Glomerular endothelial cell (primary cell): ENCODE measurements at places on chromosomes 16 and 17. TPM values are rescaled to one million over a fixed set of nuclear protein-coding genes. Genes with fewer than 3 reads are reported as not detected.
A peak's percentile ranks its signal among the peaks of the same experiment; 100 is the strongest.

Gene TMED6
- total RNA-seq, result not detected in 2 replicates

Gene TEX19
- not detected in 2 replicates for total RNA-seq

Gene XYLT2
- 40.1 and 45.8 TPM in 2 replicates for total RNA-seq

Gene G6PC1
- total RNA-seq, result not detected in 2 replicates

Gene P2RX1
- total RNA-seq, result not detected in 2 replicates

Gene TMEM100
- 0.12 TPM in 1 of 2 replicates, not detected in the other for total RNA-seq

Gene NPIPA8
- not detected in 2 replicates for total RNA-seq

Gene SDR42E1
- 3.5 and 6.6 TPM in 2 replicates for total RNA-seq

Gene CACNA1G
- total RNA-seq, result not detected in 2 replicates

Gene OR4D1
- not detected in 2 replicates for total RNA-seq

Gene EPX
- not detected in 2 replicates for total RNA-seq

DNA sequence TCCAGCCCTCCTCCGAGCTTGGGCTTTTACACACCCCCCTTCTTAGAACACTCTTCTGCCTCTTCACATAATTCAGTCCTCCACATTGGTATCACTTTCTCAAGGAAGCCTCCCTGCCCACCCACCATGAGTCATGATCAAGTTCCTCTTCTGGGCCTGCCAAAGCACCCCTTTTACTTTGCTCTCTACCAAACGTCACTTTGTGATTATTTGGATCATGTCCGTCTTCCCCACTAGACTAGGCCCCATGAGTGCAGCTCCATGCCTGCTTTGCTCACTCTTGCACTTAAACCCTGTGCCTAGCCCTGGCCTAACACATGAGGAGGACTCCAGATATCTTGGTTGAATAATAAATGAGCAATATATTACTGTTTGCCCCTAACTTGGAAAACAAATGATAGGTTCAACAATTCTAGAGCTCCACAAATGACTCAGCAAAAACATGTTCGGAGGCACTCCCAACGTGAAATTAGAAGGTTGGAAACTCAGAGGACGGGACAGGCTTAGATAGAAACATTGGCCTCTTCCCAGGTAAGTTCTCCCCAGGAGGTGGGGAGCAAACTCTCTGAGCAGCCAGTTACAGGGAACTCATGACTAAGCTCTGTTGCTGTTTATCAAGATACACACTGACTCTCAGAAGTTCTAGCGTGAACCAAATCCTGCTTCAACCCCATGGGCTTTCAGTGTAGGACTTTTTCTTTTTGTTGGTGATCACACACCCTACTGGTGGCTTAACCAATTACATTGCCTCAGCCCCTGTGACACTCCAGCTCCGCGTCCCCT, 28.3 kb downstream of the G6PC1 start:
- peak; percentile 90 for DNase-seq

DNA sequence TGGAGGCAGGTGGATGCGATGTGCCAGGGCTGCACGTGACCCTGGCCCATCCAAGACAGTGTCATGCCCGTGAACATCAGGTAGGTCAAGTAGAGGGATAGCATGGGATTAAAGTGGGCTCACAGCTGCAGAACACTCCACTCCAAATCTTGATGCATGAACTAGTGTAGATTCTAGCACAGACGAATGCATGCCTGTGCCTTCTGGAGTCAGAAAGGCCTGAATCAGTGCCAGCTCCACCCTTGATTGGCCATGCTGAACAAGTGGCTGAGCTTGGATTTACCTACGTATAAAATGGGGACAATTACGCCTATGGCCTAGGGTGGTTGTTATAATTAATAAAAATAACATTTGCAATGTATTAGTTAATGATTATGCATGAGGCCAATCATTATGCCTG, 10.6 kb downstream of the IRX3 start:
- DNase-seq, result no peak

DNA sequence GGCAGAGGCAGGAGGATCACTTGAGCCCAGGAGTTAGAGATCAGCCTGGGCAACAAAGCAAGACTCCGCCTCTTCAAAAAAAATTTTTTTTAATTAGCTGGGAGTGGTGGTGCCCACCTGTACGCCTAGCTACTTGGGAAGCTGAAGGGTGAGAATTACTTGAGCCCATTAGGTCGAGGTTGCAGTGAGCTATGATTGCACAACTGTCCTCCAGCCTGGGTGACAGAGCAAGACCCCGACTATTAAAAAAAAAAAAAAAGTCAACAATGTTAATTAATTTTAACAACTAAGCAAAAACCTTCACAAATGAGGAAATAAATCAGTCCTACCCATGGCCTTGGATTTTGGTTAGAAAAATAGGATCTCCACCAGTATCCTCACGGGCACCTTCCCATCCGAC, 5.4 kb downstream of the DHX58 start:
- DNase-seq, result no peak

GRCh38 chr17:18278867-18279266, 18.4 kb downstream of the MIEF2 start:
- DNase-seq, result no peak

GRCh38 chr16:47013910-47014309, 40.4 kb upstream of the DNAJA2 start:
- no peak for DNase-seq

DNA sequence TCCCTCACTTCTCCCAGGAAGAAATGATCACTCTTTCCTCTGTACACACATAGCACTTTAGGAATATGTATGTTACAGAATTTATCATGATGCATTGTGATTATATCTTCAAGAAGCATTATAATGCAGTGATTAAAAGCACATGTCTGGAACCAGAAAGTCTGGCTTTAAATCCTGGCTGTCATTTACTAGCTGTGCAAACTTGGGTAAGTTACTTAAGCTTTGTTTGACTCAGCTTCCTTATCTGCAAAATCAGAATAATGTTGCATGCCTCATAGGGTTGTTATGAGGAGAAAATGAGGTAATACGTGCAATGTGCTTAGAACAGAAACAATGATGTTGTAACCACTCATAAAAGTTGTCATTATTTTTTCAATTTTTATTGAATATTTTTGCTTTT, 156.3 kb upstream of the ZKSCAN2 start:
- no peak for DNase-seq

DNA sequence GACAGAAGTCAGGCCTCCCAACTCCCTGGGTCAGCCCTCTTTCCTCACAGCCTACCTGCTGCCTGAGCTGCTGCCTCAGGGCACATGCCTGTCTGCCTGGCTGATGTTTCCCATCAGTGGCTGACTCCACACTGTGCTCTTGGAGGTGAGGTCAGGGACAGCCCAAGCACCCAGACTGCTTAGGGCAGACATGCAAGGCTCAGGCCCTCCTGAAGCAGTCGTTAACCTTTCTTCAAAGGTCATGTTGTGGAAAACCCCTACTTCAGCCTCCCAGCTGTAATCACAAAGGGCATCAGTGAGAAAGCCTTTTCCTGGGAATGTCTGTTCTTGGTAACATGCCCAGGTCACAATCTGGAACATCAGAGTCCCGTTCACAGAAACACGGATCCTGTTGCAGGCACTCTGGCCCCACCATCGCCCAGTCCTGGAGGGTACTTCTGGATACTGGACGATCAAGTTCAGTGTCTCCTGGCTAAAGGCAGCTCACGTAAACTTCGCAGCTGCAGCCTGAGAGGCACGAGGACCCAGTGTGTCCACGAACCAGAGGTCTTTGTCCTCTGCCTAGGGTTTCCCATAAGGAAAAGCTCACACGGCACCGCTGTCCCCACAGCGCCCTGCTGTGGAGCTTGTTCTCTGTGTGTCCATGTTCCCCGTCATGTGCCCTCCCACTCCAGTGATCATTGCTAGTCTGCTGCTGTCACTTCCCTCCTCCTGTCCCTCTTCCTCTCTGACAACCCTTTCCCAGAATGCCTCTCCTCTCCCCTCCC, 54.9 kb downstream of the GNAO1 start:
- DNase-seq, result no peak

DNA sequence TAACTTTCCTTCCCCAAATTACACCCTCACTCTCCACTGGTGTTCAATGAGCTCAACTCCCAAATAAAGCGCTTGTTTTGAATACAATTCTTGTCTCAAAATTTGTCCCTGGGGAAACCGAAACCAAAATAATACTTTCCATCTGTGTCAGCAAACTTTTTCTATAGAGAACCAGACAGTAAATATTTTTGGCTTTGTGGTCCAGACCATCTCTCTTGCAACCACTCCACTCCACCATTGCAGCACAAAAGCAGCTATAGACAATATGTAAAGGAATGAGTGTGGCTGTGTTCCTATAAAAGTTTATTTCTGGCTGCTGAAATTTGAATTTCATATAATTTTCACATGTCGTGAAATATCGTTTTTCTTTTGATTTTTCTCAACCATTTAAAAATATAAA, 84.6 kb upstream of the ERCC4 start:
- no peak for DNase-seq

GRCh38 chr16:11672206-11673090, 4.2 kb downstream of the SNN start:
- no peak for DNase-seq

DNA sequence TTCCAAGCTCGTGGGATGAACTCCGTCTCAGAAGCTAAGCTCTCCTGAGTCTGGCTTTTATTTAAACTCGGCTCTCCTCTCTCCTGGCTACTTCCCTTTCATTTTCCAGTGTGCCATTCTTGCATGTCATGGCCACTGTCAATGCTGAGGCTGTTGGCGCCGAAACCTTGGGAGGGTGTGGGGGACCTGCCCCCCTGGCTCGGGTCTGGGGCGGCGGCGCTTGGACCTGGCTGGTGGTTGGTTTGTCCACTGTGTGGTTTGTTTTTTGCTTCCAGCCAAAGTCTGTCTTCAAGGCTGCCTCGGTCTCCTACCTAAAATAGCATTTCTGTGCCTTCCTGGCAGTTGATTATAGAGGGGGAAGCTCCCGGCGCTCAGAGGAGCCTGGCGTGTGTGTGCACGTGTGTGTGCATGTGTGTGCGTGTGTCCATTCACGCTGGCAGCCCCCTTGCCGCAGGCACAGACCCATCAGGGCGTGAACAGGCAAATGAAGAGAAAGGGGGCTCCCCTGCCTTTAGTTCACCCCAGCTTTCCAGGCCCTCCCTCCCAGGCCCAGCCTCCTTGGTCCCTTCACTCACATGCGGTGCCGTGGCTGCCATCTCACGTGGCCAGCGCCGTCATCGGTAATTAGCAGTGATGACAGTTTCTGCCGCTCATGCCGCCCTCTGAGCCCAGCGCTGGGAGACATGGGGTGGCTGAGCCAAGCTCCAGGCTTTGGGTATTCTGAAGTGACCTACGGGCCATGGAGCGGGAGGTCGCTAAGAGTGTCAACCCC, 179.9 kb downstream of the SEC14L1 start:
- DNase-seq, result no peak

DNA sequence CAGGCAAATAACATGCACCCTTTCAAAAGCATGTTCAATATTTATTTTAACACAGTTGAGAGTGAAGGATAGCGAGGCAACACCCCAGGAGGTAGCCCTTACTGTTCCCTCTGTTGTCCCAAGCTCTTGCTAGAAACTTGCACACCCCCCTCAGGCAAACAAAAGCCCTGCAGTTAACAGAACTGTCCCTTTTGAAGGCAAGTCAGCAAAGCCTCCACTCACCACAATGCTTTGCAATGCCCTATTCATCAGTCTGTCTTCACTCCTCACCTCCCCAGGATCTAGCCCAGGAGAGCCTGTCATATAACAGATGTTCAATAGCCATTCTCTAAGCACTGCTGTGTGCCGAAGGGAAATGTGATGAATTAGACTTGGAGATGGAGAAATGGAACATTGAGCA, 3.5 kb upstream of the CNEP1R1 start:
- DNase-seq, result no peak

GRCh38 chr17:79126139-79126538, 51.5 kb downstream of the ENGASE start:
- no peak for DNase-seq

DNA sequence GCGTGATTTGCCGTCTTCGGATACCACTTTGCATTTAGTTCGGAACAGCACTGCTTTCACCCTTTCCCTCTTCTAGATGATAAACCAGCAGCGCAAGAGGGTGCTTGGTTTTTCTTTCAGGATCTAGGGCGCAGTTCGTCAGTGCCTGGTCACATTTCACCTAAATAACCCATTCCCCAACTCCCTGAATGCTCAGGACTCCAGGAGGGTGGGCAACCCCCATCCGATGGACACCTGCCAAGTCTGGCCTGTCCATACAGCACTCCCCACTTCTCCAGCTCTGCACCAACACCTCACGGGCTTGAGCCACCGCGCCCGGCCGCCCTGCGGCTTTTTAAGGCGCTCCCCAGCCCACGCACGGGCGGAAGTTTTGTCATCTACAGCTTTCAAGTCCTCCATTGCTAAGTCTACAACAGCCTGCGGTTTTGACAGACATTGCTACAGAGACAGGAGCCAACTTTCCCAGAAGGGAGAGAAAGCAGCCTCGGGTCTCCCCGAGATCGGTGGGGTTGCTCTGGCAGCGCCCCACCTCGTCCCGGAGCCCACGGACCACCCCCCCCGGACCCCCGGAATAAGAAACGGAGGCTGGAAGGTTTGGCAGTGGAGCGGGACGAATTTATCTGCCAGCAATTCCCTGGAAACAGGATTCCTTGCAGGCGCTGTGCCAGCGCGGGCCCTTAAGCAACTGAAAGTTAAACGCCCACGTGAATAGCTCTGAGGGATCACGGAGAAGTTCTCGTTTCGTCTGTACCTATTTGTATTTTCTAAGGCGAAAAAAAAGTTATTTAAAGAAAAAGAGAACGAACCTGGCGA, 38.6 kb upstream of the SLFN13 start:
- DNase-seq, result no peak

- no peak for DNase-seq
Measured at GRCh38 chr16:66576296-66576695, 3.0 kb upstream of the CMTM2 start.

- no peak for DNase-seq
Measured at GRCh38 chr17:72600934-72601333, 480.1 kb downstream of the SOX9 start.
